ENCODE measurements at places on chromosomes 7 and 10.

DNA sequence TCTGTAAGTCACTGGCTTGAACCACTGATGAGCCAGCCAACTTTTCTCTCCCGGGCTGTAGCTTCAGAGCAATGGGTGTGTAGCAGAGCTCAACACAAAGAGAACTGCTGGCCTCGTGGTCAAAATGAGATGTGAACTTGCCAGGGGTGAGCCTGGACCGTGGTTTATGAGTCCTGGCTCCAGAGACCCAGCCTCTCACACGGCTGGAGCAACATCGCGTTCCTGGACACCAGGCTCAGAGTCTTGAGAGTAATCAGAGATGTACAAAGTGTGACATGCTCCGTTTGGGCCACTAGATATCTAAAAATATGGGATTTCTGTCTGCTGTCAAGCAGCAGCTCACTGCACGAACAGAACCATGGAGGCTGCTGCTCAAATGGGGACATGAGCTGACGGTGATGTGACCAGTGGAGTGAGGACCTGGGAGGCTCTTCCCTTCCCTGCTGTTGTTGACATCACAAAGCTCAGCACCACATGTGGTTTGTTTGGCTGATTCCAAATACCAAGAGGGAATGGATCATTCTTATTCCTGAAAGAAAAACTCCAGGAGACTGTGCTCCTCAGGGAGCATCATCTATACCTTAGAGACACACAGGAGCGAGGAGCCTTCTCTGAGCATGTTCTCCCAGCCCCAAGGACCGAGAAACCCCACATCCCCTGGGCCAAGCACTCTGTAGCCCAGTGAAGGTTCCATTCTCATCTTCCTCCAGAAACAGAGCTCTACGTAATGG lies 9.2 kb upstream of the SVIL start:
- DNase-seq = no peak

DNA sequence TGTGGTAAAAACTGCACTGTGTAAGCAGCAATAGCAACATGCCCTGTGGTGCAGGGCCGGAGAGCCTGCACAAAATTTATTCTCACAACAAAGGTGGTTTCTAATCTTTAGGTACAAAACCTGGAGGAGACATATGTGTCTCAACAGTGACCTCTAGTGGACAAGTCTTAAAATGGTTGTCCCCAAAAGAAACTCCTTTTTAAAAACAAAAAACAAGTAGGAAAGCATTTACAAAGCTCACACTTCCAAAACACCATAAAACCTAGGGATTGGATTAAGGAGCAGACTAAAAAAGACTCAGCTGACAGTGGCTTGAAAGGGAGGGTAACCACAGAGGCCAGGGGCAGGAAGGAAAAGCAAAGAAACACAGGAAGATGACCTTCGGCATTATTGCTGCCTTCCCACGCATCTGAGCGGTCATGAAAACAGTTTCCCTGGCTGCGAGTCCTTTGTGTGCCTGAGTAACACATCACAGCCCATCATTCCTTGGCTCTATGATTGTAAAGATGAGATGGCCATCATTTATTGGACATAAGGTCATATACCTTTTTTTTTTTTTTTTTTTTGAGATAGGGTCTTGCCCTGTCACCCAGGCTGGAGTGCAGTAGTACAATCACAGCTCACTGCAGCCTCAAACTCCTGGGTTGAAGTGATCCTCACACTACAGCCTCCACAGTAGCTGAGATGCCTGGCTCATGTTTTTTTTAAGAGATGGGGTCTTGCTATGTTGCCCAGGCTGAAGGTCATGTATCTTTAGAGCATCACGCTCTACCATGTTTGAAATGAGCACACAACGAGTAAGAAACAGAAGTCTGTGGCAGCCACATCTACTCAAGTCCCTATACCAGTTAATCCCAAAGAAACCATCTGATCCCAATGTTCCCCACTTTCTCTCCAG lies 39.5 kb downstream of the RSU1 start:
- DNase-seq = peak; percentile 40

DNA sequence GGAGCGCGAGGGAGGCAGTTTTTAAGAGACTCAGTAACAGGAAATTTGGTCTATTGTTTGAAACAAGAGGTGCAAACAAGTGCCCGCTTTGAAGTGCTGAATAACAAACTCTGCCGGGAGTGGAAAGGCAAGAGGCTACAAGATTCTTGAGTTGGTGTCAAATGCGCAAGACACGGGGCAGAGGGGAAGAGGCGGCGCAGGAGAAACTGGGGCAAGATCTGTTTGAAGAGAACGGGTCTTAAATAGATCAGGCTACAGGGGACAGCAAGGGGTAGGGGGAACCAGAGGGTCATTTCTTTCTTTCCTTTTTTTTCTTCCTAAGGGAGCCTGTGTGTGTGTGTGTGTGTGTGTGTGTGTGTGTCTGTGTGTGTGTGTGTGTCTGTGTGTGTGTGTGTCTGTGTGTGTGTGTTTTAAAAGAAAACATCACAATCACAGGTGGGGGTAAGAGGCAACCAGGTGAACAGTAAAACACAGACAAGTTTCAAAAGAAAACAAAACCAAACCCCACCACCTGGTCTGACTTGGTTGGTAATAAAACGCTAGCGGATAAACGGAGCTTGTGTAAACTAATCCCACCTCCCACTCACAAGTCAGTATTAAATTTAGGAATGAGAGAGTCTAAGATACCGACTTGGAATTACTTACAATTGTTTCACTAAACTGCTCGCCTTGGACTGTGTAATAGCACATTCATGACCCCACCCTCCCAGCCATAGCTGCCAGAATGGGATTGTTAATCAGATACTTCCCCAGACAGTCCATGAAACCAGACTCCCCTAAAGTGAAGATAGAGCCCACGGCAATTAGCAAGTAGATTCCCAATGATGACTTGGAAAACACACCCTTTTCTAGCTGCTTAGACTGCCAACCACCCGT lies 13.1 kb upstream of the CUX1 start:
- DNase-seq = no peak

DNA sequence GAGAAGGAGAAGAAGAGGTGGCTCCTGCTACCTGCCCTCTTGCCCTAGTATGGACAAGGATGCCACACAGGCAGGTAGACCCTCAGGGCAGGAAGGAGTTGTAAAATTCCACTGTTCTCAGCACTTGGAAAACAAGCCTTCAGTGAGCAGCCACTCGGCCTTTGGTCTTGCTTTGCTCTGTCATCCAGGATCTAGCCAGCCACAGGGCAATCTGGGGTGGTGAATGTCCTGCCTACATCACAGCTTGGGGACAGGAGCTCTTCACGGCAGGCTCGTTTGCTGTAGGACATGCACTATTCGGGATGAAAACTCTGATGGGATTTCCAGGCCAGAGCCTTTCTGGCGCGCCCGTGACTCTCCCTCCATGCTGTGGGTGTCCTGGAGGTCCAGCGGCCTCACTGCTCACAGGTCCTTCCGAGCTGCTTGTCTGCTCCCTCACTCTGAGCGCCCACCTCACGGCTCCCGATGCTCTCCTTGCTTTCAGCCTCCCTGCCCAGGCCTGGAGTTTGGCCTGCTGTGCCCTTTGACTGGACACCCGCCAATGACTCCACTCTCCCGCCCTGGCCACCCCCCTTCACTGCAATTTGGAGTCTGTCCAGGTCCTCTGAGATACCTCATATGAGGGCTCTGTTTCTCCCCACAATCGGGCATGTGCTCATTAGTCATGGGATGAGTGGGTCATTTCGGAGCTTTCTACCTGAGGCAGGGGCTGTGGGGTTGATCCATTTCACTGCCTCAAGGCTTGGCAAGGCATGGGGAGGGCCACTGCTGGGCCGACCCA lies 227.2 kb upstream of the GRB10 start:
- no peak for DNase-seq

- no peak for DNase-seq
Observed at GRCh38 chr10:124380256-124380995, 38.3 kb downstream of the OAT start.

Data from NCI-H2081 treated with DMSO at 0.1 percent for 48 hours (cell line).